ENCODE measurements at places on chromosomes 3 and 15.

DNA sequence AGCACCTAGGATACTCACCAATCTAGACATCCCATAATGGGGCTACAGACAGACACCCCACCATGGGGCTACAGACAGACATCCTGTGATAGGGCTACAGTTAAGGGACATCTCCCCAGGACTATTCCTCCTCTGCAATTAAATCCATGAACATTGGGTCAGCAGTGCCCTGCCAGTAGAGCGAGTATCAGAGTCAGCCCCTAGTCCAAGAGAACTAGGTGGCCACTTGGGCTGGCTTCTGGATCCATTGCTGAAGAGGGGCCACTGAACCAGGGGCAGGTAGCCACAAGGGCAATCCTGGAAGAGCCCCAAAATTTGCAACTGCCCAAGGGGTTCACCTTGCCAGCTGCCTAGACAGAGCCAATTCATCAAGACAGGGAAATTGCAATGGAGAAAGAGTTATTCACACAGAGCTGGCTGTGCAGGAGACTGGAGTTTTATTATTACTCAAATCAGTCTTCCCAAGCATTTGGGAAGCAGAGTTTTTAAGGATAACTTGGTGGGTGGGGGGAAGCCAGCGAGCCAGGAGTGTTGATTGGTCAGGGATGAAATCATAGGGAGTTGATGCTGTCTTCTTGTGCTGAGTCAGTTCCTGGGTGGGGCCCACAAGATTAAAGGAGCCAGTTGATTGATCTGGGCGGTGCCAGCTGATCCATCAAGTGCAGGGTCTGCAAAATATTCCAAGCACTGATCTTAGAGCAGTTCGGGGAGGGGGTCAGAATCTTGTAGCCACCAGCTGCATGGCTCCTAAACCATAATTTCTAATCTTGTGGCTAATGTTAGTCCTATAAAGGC lies 170.2 kb upstream of the SMAD3 start:
- no peak for DNase-seq

- no peak for DNase-seq
Observed at GRCh38 chr3:193859195-193859594, 266.2 kb downstream of the OPA1 start.

- DNase-seq: no peak
Observed at GRCh38 chr3:16407366-16407765, 106.1 kb downstream of the RFTN1 start.

DNA sequence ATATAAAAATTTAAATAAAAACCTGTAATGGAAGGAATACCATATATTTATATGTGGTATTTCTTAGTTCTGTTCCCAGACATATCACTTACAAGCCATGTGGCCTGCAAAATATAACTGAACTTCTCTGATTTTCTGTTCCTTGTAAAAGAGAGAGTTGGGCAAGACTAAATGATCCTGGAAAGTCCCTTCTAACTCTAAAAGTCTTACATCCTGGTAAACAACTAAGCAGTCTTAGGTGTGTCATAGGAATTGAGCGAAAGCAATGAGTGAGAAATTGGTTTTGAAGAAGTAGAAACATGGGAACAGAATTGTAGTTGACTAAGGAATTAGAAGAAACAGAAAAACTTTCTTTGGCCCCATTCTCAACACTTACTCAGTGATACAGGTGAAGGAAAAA lies 25.3 kb upstream of the IL20RB start:
- no peak for DNase-seq

- DNase-seq: peak; percentile 46
Observed at GRCh38 chr15:23687143-23687470, at the start of gene NDN. Gene NDN, minus strand, starts transcription at chr15:23687305. Its CDS starts 88 bp downstream, at chr15:23687217.

GRCh38 chr3:32274306-32274705 lies 35.8 kb downstream of the CMTM8 start:
- no peak for DNase-seq

DNA sequence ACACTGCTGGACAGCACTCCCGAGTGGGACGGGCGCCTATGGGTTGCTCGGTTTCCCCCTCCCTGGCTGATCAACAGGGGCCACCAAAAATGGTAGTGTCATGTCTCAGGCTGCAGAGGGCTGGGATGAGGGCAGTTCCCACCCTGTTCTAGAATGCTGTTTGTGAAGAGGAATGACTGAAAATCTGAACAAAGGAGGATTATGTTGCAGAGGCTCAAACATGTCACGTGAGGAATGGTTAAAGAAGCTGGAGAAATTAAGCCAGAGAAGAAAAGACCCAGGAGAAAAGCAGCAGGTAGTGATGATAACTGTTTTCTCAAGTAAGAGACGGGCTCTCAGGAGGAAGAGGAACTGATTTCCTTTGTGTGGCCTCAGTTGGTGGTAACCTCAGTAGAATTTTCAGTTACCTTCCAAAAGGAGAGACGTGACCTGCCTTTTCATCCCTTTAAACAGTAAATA lies 10.4 kb downstream of the SPG21 start:
- peak; percentile 22 for DNase-seq

- no peak for DNase-seq
Observed at GRCh38 chr3:152264378-152264777, 4.4 kb upstream of the MBNL1 start.

GRCh38 chr3:170007031-170007663 lies 30.6 kb upstream of the GPR160 start:
- DNase-seq: no peak

DNA sequence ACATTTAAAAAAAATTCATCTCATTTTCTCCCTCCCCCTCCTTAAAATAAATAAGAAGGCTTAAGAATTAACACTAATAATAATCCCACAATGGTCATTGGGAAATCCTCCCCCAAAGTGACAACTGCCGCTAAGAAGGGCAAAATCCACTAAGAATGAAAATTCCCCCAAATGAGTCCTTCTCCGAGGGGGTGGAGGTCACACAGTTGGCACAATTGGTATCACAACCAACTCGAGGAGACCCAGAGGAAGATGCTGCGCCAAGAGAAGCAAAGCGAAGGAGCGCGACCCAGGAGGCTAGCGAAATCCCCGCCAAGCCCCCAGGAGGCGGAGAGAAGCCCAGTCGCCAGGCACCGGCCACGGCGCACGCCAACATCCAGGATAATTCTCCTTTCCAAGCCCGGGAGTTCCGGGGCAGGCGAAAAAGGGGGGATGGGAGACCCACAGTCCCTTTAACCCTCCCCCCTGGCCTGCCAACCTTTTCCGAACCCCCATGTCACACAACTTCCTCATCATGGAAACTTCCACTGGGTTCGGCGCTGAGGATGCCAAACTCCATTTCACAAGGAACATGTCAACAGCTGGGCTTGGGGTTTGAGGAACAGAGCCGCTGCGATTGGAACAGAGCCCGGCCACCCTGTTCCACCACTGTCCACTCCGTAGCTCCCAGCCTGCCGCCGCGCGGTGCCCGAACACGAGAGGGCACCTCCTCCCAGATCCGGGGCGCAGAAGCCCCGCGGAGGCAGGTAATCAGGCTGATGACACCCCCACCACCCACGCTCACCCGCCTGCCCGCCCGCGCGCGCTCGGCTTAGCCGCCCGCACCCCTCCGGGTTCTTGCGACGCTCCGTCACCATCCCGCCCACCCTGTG lies 668 bp downstream of the THRB start:
- DNase-seq: peak; percentile 55

DNA sequence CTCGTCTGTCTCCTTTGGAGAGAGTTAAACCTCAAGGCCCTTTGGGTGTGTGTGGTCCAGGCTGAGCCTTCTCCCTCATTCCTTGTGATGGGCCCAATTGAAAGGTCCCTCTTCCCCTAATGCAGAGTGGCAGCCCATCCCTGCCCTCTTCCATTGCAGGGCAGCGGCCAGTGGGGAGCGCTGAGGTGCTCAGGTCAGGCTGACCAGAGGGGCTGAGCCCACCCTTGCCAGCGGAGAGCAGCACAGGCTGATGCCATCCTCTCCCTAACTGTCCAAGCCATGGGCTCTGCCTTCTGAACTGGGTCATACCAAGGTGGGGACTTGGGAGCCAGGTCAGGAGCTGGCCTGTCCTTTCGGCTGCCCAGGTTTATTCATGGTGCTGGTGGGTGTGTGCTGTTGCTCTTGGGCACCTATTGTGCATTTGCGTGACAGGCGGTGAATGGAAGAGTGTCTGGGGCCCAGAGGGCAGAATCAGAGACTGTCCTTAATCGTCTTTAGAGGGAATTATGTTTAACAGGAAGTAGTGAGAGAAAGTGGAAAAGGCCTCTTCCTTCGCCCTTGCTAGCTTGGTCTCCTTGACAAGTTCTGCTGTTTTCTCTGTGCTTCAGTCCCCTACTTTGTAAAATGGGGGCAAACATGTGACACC lies 96.9 kb downstream of the VGLL4 start:
- no peak for DNase-seq

DNA sequence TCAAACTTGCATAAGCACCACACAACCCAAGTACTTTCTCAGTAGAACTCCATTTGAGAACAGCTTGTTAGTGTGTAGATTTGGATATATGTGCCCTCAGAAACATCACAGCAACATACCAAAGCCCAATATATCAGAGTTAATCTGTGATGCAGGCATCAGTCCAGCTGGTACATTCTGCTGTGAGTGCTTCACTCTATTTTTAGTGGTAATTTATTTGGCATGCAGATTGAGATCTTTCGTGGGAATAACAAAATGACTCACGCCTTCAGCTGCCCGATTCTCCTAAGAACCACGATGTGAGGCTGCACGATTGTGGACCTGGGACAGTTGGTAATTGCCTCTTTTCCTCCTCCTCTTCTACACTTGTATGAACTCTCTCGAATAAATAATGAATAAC lies 730.7 kb downstream of the SQOR start:
- no peak for DNase-seq

DNA sequence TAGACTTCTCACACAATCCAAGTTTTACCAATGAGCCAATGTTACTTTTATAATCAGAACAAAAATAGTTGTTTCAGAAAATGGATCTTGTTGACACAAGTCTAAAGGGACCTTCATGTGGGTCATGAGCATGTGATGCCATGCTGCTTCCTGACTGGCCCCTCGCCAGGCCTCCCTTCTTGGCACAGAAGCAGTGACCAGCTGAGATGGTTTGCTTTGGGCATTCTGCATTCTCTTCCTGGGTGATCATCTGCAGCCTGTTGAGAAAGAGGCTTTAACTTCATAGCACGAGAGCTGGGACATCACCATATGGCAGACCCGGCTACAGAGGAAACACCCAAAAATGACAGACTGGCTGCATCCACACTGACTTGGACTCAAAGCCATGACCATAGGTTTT lies 45.7 kb downstream of the TGM4 start:
- no peak for DNase-seq

GRCh38 chr15:68376447-68377060 lies 55.4 kb downstream of the ITGA11 start:
- DNase-seq: no peak

DNA sequence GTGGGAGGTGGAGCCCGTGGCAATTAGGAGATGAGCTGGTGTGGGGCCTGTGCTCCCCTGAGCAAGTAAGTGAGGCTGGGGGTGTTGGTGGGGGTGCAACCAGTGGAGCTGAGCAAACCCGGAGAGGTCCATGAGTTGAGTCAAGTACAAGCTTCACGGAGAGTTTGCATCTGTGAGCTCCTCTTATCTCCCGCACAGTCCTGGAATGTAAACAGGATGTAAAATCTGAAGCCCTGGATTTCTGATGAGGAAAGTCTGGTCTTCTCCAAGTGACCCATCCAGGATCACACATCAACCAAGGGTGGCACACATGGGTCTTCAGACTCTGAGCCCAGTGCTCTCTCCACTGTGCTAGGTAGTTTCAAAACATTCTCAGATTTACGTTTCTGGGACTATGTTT lies 67.8 kb downstream of the LSM3 start:
- DNase-seq: no peak

GRCh38 chr3:29826712-29827111 lies 545.8 kb downstream of the RBMS3 start:
- no peak for DNase-seq

GRCh38 chr3:109569135-109569846 lies 231.9 kb upstream of the DPPA4 start:
- no peak for DNase-seq

DNA sequence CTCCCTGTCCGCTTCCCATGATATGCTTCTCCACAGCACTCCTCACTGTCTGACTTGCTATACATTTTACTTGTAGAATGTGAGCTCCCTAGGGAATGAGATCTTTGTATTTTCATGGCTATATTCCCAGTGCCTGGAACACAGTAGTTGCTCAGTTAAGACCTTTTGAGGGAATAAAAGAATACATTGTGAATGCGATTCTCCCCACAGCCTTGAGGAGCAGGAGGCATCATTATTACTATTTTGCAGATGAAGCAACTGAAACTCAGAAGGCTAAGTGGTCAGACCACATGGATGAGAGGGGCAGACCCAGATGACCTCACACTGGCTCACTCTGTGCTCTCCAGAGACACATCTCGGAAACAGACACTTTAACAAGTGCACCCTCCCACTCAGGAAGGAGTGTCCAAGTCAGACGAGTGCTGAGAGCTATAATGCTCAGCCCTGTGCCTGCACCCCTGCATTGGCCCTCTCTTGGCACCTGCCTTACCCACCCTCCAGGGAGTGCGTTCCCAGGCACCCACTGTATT lies 46.8 kb downstream of the SST start:
- no peak for DNase-seq

- DNase-seq: no peak
Observed at GRCh38 chr3:193851941-193852674, 259.1 kb downstream of the OPA1 start.

DNA sequence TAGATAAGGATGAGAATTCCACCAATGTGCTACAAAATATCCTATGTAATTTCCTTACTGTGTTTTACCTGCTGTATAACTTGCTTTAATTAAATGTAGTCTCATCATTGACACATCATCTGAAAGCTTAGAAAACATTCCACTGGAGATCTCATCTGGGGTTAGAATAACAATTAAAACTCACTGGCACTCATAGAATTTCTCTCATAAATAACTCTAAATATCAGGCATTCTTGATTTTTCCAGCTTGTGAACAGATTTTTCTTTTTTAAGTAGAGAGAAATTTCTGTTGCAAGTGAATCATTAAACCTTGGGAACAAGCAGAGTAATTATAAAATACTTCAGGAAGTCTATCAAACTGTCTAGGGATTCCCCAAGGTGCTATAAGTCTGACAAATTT lies 843.8 kb downstream of the NAALADL2 start:
- DNase-seq: no peak

- DNase-seq: no peak
Observed at GRCh38 chr15:72998681-72999466, 53.4 kb upstream of the NEO1 start.

DNA sequence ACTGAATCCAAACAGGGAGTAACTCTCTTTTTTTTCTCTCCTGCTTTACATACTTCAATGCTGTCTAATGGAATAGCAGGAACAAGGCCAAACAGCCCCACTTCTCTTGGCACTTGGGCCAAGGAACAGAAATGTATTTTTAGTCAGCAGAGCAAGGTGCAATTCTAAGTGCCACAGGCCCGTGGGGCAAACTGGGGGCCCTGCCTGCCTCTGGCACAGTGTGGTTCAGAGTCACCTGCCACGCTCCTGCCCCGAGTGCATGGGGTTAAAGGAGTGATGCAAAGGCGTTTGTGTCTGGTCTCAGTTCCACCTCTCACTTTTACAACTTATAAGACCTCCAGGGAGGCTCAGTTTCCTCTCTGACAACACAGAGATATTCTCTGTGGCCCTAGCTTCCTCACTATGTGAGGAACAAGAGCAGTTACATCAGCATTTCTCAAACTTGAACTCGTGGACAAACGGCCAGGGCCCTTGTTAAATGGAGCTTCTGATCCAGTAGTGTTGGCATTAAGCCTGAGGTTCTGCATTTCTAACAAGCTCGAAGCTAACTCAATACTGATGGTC lies 51.3 kb downstream of the LRIG1 start:
- peak; percentile 47 for DNase-seq

All from putamen (tissue), 1 donor.